ENCODE measurements at places on chromosomes 6 and 20.

DNA sequence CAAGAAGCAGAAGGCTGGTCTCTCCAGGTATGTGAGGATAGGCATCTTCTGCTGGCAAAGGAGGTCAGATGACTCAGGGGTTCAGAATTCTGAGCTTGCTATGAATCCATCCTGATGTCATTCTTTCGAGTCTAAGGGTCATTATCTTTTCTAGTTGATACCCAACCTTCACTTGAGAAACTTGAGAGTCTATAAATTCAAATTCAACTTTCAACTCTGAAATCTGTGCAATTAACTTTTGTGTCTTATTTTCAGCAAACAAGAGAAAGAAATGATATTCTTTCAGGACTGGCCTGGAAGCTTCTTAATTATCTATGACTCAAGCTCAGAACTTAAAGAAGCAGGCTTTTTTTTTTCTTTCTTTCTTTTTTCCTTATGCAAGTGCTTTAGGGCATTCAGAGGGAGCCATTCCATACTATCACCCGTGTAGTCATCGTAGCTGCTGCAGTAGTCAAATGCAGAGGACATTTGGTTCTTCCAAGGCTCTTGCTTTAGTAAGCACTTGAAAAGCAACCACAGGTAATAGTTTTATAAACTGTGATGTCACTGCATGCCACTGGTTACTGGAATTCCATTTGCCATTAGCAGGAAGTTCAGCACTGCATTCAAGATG lies 93.0 kb downstream of the ADTRP start:
- no peak for DNase-seq

GRCh38 chr6:118372413-118372812 lies 175.7 kb upstream of the PLN start:
- DNase-seq: no peak

- DNase-seq: no peak
Observed at GRCh38 chr6:31568537-31568961, 3.5 kb upstream of the LTA start.

- DNase-seq: no peak
Observed at GRCh38 chr6:109912118-109912517, 66.0 kb upstream of the GPR6 start.

DNA sequence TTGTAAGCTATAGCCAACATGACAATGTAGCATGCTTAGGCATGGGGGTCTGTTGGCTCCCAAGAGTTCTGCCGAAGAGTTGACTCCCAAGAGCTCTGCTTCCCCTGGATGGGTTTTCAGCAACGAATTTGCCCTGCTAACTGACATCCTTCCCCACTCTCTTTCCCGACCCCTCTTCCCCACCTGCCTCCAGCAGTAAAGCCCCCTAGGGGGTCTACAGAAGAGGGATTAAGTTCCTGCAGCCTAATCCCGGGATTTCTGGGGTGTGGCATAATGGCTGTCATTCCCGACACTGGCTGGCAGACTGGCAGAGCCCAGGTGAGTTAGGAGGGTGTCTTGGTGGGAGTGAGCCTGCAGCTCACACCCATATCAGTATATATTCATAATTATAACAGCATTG lies 121.0 kb upstream of the ZNF184 start:
- DNase-seq: no peak
